ENCODE measurements at places on chromosomes 3 and 15.

DNA sequence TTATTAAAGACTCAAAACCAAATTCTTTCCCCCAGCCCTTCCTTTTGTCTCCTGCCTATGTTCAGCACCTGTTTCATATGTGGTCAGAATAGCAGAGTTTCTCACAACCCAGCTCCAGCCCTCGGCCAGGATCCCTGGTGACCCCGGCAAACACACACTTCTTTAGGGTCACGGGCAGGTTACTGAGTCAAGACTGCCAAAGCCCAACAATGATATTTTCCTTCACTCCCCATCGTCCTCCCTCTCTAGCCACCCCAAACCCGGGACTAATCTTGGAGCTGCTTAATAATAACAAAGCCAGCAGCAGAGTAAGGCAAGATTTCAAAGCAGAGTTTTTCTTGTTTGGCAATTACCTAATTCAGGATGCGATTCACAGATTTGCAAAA is 25.5 kb downstream of the RARB start:
- no peak for DNase-seq

GRCh38 chr3:36944012-36944640 is 728 bp downstream of the TRANK1 start:
- DNase-seq: peak; percentile 13

GRCh38 chr3:186783731-186784515 is 546 bp downstream of the EIF4A2 start:
- peak; percentile 53 for DNase-seq

DNA sequence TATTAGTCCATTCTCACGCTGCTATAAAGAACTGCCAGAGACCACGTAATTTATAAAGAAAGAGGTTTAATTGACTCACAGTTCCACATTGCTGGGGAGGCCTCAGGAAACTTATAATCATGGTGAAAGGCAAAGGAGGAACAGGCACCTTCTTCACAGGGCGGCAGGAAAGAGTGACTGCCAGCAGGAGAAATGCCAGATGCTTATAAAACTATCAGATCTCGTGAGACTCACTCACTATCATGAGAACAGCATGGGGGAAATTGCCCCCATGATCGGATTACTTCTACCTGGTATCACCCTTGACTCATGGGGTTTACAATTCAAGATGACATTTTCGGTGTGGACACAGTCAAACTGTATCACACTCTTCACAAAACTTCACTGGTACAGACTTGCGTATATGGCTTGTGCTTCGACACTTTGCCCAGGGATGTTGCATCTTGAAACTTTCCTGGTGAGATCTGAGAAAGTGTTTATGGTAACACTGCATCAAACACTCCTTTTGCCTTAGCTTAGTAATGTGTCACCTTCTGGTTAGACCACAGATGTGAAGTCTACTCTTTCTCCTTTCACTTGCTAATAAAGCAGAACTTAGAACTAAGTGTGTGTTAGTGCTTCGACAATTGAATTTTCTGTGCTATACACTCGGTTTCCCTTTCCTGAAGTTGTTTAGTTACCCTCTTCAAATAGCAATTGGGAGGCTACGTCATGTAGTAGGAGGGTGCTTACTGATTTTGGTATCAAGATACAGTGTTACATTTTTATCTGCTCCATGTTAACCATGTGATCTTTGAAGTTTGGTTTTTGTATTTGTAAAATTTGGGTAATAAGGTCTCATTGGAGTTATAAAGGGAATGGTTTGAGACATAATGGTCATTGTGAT is 185.7 kb downstream of the LPP start:
- DNase-seq: peak; percentile 41

- DNase-seq: no peak
Measured at GRCh38 chr3:186693843-186694242, 23.3 kb upstream of the KNG1 start.

DNA sequence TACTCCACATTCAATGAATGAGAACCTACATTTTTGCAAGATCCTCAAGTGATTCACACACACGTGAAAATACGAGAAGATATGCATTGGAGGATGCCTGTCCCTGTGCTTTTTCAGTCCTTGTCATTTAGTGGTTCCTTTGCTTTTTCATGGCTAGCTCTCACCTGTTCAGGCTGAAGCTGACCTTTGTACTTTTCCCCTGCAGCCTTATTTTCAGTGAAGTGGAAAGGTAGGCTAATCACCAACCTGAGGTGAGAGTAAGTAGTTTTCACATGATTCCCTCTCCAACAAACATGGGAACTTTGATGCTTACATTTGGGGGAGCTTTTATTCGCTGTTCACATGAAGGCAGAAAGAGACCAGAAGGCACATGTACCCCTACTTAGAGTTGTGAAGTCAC is 8.3 kb downstream of the ITPR1 start:
- no peak for DNase-seq

DNA sequence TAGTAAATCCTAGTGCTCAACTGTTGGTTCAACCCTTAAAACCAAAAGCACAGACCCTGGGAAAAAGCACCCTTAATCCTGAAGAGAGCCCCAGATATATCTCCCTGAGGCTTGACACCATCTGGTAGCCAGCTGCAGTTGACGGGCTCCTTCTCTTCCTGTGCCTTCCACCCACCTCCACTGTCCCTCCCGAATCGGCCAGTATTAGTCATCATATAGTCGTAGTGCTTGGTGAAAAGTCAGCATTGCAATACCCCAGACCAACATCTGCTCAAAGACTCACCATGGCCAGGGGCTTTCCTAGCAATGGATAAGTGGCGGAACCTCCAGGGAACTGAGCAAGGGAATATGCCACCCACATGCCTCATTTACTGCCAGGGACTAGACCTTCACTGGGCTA is 125.6 kb upstream of the CRBN start:
- DNase-seq: no peak

- no peak for DNase-seq
Measured at GRCh38 chr15:63186065-63186464, 3.3 kb upstream of the RAB8B start.

- DNase-seq: no peak
Measured at GRCh38 chr3:171135549-171135948, 109.0 kb upstream of the SLC2A2 start.

Measured in stimulated activated CD4-positive, alpha-beta T cell treated with anti-CD3 and anti-CD28 coated beads, TNF-alpha, amount 100 ng/mL, for 24 hours (primary cell).